Gastroesophageal sphincter (tissue), 4 donors: ENCODE measurements at places on chromosomes 7 and 10.

GRCh38 chr7:100191775-100192174 lies 14.1 kb downstream of the STAG3 start:
- ATAC-seq, result no peak

- no peak for ATAC-seq
Measured at GRCh38 chr10:1308173-1308961, 252.2 kb downstream of the WDR37 start.

DNA sequence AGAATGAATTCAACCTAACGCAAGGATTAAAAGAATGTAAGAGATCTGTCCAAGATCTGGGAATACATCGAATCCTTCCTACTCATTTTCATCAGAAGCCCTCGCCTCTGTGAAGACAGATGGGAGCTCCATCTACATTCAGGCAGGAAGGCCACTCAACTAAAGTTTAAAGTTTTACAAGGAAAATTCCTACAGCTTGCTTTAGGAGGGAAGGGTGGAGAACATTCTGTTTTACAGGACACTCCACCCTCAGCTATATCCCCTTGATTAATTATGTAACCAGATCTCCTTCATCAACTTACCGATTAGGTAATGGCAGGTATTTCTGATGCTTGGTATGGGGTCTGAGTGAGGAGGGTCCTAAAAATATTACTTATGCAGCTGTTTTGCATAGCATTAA lies 5.6 kb upstream of the AHR start:
- ATAC-seq, result no peak

DNA sequence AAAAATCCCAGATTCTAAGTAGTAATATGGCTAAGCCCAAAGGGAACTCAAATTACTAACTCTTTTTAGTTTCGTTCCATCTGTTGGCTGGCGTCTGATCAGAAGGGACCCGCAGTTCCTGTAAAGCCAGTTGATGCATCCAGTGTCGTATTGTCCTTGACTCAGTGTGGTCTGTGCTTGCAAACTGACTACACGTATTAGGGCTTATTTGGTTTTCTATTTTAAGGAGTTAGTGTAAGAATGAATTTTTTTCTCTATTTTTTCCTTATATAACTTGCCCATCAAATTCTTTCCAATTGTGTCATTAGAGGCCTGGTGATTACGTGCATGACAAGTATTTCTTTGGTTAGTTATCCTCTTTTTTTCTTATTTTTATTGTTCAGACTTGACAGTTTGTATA lies 9.7 kb downstream of the ABCA13 start:
- no peak for ATAC-seq

DNA sequence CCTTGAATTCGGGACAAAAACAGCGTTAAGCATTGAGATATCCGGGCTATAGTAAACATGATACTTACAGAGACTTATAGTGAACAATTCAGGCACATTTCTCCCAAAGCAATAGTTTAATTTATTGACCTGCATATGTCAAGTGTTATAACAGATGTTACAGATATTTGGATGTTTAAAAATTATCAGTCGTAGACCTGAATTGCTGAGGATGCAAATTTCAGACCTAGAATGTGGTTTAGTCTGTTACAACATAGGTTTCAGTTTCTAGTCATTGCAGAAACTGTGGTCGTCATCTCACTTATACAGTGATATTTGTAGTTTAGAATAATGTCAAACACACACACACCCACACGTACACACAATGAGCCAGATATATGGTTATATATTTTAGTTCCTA lies 85.2 kb downstream of the VTI1A start:
- ATAC-seq, result no peak

DNA sequence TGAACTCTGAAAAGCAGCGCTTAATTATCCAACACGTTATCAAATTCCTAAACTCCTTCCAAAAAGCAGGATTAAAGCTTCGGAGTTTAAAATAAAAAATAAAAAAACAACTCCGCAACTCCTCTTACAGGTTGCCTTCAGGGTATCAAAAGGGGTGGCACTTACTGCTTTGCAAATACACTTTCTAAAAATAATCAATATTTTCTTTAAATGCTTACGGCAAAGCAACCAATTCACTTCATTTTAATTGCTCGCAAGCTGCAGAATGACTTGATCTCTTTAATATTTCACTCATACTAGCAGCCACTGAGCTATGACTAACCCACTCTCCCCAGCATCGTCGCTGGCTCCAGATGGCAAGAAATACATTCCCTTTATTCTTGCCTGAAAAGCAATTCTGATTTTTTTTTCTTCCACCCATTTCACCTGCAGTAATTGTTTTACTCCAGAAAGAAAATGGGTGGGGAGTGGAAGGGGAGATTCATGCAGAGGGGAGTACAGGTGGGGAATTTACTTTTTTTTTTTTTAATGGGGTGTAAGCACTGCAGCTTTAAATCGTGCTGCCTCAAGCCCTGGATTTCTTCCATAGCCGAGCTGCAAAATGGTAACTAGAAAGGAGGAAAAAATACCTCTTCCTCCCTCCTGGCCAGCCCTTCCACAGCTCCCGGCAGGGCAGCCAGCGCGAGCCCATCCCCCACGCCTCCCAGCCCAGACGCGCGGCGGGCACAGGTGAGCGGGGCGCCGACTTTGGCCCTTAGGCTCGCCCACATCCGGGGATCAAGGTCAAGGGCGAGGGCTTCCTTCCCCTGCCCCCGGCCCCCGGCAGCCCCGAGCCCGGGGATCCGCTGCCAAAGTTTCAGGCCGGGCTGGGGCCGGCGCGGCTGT lies 54.2 kb upstream of the FHIP2A start:
- ATAC-seq, result peak; percentile 56

- no peak for ATAC-seq
Measured at GRCh38 chr10:87635498-87636312, 24.0 kb upstream of the PAPSS2 start.

DNA sequence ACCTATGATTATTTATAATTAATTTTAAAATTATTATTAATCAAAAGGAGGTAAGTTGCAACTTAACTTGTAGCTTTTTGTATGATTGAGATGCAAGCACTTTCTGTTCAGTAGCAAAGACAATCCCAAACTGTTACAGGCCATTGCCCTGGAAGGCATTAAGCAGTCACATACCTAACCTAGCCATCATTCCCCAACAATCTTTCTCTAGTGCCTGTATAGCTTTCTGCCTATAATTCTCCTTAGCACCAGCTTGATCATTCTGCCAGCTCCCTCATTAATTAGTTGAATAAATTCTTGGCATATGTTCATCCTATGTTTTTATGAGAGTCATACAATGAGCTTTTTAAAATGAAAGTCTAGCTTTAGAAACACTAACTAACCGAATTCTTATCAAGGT lies 178.9 kb upstream of the TMEM106B start:
- ATAC-seq, result no peak

DNA sequence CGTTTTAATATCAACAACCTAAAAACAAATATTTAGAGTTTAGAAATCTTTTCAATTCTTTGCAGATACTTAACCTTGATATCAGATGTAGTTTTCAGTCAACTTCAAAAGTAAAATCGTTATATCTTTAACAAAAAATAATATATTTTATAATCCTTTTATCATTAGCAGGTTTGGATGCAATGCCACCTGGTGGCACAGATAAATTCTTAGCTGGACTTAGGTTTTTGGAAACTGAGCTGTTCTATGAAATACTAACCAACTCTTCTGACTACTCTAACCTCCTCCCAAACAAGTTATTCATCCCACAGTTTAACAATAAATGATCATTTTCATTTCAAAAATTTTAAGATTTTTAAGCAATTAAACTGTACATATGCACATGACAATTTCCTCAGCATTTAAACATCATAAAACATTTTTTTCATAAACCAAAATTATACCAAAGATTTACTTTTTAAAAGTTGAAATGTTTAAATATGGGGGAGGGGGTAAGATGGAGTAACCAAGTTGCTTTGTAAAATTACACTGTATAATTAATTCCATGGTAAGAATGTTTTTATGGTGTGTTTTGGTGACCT lies 56.9 kb downstream of the HIBADH start:
- ATAC-seq, result no peak

- ATAC-seq, result no peak
Measured at GRCh38 chr7:69109879-69110278, 488.4 kb upstream of the AUTS2 start.

- ATAC-seq, result no peak
Measured at GRCh38 chr7:29457565-29458011, 106.0 kb upstream of the PRR15 start.

DNA sequence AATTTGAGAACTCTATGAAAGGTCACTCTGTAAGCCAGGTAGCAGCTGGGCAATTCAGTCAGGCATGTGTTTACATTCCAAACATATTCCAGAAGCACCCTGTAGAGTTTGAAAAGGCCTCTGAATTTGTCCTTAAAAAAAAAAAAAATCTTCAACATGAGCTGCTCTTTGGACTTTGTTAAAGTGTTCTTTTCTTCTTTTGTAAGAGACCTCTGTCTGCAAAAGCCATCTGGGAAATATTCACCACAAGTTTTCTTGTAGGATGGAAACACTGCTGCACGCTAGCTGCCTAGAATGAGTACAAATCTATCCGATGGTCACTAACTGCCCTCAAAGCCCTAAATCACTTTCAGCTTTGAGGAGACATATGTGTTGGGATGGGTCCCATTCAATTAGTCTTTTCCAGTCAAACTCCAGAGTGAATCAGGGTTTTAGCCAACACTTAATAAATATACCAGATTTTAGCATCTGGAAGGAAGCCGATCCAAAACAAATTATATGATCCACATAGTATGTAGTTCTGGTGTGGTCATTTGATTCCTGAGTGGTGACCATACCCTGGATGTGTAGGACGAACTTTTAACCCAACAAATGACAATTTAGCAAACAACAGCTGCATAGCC lies 85.9 kb downstream of the CD36 start:
- no peak for ATAC-seq

DNA sequence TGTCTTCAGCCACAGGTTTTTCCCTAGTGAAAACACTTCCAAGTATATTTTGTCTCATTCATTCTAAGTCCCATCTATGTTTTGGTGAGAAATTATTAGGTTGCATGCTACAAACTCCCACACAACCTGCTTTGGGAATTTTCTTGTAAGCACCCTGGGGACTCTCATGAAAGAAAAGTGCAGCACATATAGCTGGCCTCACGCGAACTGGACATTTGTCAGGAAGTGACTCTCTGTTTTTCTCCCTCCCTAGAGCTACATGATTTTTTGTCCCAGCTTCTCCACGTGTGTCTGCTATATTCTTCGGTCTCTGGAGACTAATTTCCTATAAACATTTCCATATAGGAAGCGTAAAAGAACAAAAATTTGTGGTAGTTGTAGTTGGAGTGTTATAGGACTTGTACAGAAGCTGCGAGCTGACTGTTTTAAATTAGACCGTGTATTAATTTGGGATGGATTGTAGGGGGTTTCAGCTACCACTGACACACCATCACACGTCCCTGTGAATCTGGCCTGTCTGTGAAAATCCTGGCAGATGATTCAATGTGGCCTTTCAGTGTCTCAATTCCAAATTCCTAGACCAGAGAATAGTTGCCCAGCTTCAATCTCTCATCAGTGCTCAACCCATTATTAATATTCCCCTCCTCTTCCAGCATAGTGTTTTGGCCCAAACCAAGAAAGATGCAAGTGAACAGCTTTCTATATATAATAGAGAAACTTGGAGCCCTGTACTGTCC lies 40.2 kb downstream of the ARL4A start:
- ATAC-seq, result no peak

GRCh38 chr10:17290226-17290625 lies 62.2 kb downstream of the VIM start:
- no peak for ATAC-seq

DNA sequence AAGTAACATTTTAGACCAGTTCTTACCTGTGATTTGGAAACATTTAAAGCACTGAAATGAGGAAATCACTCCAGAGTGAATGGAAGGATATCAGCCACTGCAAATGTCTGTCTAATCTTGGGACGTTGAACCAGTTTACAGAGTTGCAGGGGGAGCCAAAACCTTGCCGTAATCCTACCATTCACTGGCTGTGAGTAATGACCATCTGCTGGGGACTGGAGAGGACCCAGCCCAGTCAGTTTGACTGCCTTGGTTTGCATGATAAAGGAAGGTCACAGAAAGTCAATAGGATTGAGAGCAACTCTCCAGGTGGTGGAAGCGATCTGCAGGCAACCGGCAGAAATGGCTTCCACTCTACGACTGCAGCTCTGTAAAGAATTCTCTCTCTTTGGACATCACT lies 167.2 kb downstream of the AKR1D1 start:
- no peak for ATAC-seq

DNA sequence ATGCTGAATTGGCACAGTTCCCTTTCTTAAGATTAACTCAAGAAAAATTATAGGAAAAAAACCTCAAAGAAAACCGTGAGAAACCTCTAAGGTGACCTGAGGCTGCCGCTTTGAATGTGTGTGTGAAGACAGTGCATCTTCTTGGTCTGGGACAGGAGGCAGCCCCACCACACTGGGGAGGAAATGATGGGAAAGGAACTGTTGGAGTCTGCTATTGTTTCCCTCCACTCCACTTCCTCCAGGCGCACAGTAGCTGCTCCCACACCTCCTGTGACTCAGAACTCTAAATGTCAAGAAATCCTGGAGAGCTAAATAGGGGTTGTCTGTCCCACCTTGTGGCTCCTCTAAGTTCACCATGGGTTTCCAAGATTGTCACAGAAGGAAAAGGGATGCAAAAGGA lies 179.4 kb downstream of the PDE1C start:
- no peak for ATAC-seq

DNA sequence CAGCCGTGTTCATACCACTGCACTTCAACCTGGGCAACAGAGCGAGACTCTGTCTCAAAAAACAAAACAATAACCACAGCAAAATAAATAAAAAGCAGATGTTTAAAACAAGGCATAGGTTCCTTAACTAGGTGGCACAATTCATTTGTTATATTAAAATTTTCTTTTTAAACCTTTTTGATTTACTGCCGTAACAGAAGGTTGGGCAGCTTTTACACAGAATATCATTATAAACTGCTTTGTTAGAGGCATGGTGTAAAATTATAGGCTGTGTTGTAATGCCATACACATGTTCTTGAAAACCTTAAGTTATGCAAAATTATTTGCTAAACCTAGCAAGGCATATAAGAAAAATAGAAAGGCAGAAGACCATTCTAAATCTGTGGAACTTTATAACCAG lies 84.4 kb downstream of the MKLN1 start:
- no peak for ATAC-seq

GRCh38 chr7:94394437-94395140 lies at the start of gene COL1A2:
Gene COL1A2 (plus strand): TSS chr7:94394895. CDS start chr7:94395032, 137 bp downstream.
- peak; percentile 85 for ATAC-seq

GRCh38 chr7:8379264-8379663 lies 54.1 kb upstream of the NXPH1 start:
- ATAC-seq, result no peak

GRCh38 chr10:94630017-94630688 lies 53.4 kb upstream of the CYP2C18 start:
- ATAC-seq, result no peak

DNA sequence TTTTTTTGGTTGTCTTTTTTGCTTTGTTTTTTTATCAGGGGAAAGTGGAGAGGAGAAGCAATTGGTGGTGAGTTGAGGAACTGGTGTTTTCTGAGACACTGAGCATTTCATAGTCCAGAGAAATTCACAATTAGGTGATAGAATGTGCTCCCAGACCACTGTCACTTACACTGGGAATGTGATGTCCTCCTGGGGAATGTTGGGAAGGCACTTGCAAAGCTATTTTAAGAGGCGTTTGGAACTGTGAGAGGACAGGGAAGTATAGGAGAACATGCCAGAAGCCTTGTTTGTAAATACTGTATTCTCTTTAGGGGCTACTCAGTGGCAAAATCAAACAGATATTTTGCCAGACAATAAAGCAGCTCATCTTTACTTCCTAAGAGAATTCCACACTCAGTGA lies 16.0 kb downstream of the CHRM2 start:
- no peak for ATAC-seq

- no peak for ATAC-seq
Measured at GRCh38 chr10:53127686-53128085, 355.1 kb upstream of the MBL2 start.

GRCh38 chr7:50603287-50603686 lies 38.1 kb upstream of the DDC start:
- ATAC-seq, result no peak
